ENCODE measurements at places on chromosomes 1 and 21.
A peak's percentile ranks its signal among the peaks of the same experiment; 100 is the strongest.

GRCh38 chr1:66211521-66211920, 322.4 kb upstream of the SGIP1 start:
- no peak for DNase-seq

- no peak for DNase-seq
Measured at GRCh38 chr1:29458737-29459619, 222.7 kb downstream of the PTPRU start.

DNA sequence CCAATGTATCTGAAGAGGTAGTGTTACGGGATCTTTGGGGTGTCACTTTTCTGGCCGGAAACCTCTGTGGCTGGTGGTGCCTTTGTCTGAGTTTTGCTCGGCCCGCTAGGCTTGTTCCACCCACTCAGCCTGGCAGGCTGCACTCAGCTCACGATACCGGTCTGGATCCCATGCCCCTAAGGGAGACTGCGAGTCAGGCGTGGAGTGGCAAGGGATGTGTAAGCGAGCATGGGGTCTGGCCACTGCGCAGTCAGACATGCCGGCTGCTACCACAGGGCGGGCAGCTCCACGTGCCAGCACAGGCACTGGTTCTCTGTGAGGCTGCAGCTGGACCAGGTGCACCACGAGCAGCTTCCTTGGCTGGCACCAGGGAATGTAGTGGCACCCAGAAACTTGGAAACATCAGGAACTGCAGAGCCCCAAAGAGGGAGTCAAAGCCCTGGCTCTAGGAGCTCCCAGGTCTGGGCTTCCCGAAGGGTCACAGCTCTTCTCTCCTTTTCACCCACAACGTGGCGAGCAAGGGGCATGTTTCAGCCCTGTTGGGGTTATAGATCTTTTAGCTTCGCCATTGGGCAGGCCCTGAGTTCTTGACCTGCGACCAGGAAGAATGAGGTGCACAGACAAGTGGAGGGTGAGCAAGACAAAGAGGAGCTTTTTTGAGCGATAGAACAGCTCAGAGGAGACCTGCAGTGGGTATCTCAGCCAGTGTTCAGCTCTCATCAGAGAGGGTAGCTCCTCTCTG, 23.8 kb upstream of the LRRC8C start:
- peak; percentile 52 for DNase-seq

DNA sequence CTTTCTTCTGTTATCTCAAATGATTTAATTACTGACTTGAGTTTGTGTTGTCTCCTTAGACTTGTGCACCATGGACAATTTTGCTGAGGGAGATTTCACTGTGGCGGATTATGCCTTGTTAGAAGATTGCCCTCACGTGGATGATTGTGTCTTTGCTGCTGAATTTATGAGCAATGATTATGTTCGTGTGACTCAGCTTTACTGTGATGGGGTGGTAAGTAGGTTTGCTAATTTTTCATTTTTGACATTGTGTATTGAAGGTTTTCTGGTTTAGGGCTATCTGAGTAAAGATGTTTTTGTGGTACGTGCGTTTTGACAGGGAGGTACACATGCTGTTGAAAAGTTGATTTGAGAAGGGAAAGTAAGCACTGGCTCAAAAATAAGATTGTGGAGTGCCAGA, 14.1 kb downstream of the TTC3 start:
- no peak for DNase-seq

- no peak for DNase-seq
Measured at GRCh38 chr1:64842224-64842623, 97.3 kb downstream of the RAVER2 start.

DNA sequence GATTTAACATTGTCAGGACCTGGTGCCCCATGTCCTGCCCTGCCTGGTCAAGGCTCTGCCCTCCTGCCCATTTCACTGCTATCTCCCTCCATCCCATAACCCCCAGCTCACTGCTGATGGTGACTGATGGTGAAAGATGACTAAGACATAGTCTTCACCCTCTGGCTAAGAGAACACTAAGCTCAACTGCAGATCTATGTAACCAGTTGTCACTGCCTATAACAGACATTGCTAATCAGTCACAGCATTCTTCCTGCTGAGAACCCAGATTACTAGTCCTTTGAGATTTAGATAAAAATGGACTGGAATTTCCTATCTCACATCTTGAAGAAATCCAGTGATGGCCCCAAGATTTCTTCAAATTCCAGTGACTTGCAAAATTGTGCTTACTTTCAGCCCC, 8.0 kb upstream of the ZNF362 start:
- DNase-seq, result no peak

DNA sequence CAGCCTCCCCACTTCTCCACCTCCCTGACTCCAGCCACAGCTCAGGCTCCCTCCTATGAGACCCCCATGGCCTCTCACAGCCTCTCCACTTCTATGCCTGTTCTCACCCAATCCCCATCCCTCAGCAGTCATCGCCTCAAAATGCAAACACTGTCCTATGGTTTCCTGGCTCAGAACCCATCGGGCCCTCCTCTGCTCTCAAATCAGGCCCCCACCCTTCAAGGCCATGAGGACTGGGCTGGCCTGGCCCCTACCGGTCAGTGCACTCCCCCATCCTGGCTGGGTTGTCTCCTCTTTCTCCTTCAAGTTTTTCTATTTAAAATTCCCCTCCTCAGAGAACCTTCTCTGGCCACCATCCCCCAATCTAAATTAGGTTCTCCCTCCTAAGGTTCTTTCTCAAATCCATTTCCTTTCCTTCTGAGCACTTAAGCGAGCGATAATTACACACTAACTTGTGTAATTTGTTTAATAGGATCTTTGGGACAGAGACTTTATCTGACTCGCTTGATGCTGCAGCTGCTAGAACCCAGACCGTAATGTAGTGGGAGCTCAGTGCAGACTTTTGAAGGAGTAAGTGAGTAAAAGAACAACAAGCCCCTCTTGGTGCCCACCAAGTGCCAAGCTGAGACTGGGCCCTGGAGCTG, 347.2 kb downstream of the MATN1 start:
- DNase-seq, result no peak

GRCh38 chr1:184649451-184649888, 105.2 kb downstream of the EDEM3 start:
- DNase-seq, result no peak

- no peak for DNase-seq
Measured at GRCh38 chr1:109239409-109240068, 9.8 kb upstream of the CELSR2 start.

DNA sequence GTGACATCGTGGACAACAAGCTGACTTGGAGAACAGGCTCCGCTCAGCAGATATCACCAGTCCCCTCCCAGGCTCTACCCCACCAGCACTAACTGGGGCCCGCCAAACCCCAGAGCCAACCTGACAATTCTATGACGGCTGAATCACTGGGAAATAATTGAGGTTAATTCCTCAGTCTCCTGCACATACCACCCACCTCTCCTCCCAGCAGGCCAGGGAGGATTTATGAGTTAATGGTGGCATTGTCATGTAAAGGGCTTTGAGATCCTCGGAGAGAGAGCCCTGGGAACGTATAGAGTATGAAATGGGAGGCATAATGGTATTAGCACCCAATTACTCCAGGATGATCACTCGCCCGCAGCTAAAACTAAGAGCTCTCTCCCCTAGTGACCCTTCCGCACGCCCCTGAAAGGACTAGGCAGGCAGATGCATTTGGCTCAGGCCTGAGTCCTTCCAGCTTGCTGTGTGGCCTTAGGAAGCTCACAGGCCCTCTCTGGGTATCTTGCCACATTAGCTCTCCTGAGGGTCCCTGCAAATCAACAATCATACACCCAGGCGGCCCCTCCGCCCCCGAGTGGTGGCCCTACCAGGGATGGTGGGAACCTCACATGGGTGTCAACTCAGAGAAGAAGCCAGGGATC, 27.3 kb upstream of the PAX7 start:
- DNase-seq, result no peak

- no peak for DNase-seq
Measured at GRCh38 chr1:12195416-12195815, 28.6 kb downstream of the TNFRSF1B start.

- peak; percentile 14 for DNase-seq
Measured at GRCh38 chr1:157073944-157074685, 25.5 kb downstream of the ETV3L start.

- DNase-seq, result no peak
Measured at GRCh38 chr1:26410706-26411623, at the start of gene LIN28A. LIN28A (plus strand) TSS chr1:26410817; CDS start chr1:26410892, 75 bp downstream.
